Ascending aorta (tissue), 2 donors: ENCODE measurements at places on chromosomes 6 and 20.

DNA sequence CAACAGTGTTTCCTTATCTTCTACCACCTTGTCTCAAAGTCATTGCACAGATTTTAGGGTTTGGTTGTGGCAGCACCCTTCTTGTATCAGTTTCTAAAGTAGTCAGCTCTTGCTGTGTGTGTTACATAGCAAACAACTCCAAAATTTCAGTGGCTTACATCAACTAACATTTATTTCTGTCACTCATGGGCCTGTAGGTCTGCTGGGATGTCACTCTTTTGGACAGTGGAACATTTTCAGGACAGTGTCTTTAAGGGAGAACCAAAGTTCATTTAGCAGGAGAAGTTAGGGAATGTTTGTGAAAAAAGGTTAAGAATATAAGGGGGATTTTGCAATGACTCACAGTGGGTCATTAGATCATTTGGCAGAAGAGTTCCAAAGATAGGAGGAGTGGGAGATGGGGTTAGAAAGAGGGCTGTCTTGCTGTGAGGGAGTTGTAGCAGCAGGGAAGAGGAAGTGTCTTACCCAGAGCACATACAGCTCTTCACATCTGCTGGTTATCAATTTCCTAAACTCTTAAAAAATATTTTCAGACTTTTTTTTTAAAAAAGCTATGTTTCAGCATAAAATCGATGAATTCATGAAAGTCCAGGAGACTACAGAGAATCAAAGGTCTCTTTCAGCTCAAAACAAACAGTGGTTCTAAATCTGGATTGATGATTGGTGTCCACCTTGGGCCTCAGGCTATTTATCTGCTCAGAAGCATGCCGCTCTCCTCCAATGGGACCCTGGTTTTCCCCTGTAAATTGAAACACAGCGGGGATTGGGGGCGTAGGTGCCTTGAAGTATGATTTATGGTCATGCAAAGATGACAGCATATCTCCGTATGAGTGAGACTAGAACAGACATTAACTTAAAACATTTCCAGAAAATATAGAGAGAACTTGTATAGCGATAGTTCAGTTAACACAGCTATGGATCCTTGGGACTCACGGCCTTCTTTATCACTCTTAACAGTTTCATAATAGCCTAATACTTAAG is 117.3 kb downstream of the B3GAT2 start:
- no peak for DNase-seq

GRCh38 chr6:33632558-33633039 is 11.5 kb downstream of the ITPR3 start:
- peak; percentile 75 for DNase-seq

- DNase-seq, result no peak
These were observed 84.1 kb downstream of the PRND start for GRCh38 chr20:4805663-4806449.

DNA sequence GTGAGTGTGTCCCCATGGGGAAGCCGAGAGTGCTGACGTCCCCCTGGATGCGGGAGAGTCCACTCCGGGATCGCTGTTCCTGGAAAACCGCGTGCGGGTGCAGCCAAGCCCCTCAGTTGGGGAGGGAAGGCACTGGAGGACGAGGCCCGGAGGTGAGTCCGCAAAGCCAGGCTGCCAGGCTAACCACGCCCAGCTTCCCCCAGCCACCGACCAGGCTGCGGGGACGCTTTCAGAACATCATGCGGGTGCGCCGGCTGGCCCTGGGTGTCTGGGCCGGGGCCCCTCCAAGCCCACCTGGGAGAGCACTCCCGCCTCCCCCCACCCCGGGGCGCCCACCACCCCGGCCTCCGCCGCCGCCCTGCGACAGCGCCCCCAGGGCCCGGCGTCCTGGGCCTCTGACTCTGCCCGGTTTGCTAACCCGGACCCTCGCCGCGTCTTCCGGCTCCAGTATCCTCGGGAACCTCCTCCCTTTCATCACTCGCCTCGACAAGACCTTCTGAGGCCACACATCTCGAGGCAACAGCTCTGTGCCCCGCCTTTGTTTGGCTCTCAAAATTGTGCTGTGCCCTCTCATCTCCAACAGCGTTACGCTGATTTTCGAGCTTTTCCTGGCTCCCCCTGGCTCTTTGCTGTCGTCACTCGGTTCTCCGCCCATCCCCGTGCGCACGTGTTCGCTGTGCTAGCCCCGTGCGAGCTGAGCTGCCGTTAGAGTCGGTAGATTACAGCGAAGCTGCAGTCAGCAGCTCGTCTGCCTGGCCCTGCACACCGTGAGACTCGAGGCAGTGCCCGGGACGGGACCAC is 47.1 kb upstream of the ENTPD6 start:
- DNase-seq, result no peak

- no peak for DNase-seq
These were observed 25.0 kb downstream of the GDAP1L1 start for GRCh38 chr20:44271915-44272663.

DNA sequence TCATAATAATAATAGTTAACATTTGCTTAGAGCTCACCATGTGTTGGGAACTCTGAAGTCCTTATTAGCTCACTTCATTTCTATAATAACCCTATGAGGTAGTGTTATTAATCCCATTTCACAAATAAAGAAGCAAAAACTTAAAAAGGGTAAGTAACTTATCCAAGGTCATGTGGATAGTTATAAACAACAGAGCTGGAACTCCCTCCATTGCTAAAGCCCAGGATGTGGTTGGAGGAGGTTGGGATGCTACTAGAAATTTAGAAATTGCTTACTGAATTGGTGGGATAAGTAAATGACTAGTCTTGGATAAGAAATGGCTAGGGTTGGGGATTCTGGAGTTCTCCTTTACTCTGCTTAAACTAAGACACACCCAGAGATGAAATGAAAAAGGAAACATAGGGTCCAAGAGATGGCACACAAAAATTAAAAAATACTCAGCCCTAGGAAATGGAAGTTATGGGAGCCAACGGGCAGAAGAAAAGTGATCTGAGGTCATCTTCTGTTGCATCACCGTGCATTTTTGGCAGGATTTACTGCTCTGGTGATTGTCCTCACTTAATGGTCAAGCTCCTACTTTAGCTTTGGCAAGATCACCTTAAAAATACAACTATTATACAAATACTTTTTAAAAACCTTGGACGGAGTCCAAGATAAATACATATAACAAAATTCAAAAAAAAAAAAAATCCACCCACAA is 7.7 kb upstream of the CLIC5 start:
- no peak for DNase-seq

DNA sequence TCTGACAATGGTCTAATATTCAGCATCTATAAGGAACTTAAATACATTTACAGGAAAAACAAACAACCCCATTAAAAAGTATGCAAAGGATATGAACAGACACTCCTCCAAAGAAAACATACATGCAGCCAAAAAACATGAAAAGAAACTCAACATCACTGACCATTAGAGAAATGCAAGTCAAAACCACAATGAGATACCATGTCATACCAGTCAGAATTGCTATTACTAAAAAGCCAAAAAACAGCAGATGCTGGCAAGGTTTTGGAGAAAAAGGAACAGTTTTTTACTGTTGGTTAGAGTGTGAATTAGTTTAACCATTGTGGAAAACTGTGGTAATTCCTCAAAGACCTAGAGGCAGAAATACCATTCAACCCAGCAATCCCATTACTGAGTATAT is 339.0 kb upstream of the ADGRB3 start:
- DNase-seq, result no peak

DNA sequence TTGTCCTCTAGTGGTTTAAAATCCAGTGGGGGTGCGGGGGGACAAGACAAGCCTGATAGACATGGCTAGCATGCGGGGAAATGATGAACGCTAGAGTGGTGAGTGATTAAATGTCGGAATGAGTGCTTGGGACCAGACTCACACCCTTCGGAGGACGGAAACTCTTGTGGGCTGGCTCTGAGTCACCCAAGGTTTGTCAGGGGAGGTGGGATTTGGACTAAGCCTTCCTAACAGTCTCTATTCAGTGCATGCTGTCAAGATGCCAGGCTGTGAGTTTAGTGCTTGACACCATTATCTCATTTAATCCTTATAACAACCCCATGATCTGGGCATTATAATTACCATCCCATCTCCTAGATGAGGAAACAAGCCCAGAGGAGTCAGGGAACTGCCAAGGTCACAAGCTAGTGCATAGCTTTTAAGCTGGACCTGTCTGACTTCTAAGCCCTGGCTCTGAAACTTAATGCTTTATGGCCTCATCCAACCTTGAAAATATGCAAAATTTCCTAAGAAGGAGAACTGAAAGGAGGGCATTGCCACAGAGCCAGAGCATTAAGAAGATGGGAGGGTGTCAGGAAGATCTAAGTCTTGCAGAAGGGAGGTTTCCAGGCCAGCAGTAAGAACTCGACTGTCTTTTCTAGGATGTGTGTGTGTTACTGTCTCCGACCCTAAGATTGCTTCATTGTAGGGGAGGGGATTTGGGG is 168.7 kb upstream of the LRFN2 start:
- no peak for DNase-seq

DNA sequence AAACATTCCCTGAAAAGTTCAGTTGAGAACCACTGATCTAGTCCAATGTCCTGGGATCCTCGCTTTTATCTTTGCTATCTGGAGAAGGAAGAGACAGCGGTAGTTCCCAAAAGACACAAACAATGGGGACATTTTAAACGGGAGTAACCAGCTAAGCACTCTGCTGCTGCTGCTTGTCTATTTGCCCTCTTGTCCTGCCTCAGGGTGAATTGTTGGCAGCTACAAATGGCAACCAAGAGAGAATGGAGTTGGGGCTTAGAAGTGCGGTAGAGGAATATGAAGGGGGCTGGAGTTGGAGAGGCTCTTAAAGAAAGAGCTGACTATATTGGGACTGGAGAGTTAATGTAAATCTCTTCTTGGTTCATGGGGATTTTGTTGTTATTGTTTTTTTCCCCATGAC is 6.5 kb upstream of the ZSWIM1 start:
- DNase-seq, result no peak

DNA sequence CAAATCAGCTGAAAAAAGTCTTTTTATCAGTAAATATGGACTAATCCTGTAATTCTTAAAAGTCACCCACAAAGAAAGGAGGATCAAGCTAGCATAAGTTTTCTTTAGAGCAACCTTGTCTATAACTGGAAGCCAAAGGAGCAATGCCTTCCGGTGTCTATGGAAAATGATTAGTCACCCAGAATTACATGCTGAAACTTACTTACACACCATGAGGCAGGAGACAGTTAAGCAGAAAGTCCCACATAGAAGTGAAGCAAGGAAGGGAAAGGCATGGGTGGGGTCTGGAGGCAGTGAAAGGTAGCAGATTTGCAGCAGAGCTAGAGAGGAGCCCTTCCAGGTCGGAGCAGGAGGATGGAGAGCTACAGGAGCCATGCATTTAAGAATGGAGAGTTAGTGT is 153.7 kb upstream of the RIPOR2 start:
- DNase-seq, result no peak

GRCh38 chr6:37242429-37243052 is 15.0 kb upstream of the TBC1D22B start:
- peak; percentile 88 for DNase-seq

- no peak for DNase-seq
These were observed 6.4 kb downstream of the HLA-DQB1 start for GRCh38 chr6:32659856-32660595.

GRCh38 chr6:5287205-5287965 is 26.1 kb downstream of the FARS2 start:
- no peak for DNase-seq

- DNase-seq, result no peak
These were observed 1570.0 kb upstream of the DEFB115 start for GRCh38 chr20:29687438-29687837.

DNA sequence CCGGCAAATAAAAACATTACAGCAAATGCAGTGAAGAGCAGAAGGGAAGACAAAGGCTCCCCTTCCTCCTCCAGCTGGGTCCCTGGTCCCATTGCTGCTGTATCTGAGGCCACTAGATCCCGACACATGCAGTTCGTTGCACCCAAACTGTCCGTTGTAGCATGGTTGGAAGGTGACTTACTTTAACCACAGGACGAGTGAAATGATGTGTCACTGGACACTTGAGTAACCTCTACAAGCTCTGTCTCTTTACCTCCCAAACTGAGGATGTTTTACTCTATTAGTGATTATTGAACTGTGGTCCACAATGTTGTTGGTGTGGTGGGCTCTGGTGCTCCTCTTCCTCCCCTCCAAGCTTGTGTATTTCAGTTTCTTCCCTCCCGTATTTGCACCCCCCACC is 46.2 kb upstream of the ARMH2 start:
- DNase-seq, result no peak

DNA sequence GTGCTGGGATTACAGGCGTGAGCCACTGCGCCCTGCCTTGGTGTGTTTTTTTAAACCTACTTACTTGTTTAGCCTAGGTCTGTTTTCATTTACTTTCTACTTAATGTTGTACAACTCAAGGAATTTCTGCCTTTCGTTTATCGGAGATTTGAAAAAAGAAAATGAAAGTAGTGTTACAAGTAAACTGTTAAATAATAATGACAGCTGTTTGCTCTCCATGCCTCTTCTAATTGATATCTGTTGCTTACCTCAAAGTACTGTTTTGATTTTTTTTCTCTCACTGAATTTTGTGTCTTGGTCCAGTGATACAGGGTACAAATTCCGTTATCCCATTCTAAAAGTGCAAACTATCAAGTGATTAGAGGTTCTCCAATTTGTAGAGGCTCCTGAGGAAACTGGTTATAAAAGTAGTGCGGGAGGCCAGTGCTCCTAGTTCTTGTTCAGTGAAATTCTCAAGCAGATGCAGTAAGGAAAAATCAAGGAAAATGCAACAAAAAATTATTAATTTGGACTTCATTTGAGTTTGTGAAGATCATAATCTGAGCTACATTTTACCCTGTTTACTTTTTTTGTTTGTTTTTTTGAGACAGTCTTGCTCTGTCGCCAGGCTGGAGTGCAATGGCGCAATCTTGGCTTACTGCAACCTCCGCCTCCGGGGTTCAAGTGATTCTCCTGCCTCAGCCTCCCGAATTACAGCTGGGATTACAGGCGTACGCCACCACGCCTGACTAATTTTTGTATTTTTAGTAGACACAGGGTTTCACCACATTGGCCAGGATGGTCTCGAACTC is 2.2 kb downstream of the UBR2 start:
- no peak for DNase-seq

DNA sequence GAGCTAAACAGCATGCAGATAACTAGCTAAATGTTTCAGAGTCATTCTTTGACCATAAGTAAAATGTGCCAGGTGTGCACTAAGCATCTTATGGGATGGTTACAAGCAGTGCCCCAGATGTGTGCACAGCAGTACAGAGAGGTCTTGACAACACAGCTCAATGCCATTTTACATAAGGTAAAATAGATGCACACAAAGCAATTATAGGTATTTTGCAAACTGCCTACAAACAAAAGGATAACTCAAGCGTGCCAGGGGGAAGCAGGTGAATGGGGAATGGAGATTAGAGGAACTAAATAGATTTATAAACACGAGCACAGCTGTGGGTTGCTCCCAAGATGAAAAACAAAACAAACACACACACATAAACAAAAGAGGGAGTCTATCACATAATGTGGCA is 64.8 kb downstream of the SLC2A10 start:
- no peak for DNase-seq

DNA sequence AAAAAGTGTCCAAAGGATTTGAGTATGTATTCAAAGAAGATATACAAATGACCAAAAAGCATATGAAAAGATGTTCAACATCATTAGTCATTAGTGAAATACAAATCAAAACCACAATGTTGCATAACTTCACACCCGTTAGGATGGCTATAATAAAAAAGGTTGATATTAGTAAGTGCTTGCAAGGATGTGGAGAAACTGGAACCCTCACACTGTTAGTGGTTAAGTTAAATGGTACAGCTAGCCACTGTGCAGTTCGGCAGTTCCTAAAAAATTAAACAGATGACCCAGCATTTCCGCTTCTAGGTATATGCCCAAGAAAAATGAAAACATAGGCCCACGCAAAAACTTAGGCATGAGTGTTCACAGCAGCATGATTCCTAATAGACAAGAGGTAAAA is 38.6 kb downstream of the IBTK start:
- DNase-seq, result no peak
